Glutamatergic neuron (in vitro differentiated cells): ENCODE measurements at places on chromosomes 13 and 19.
A peak's percentile ranks its signal among the peaks of the same experiment; 100 is the strongest.

- no peak for DNase-seq
These were observed 454 bp downstream of the BLVRB start for GRCh38 chr19:40465025-40465556.

DNA sequence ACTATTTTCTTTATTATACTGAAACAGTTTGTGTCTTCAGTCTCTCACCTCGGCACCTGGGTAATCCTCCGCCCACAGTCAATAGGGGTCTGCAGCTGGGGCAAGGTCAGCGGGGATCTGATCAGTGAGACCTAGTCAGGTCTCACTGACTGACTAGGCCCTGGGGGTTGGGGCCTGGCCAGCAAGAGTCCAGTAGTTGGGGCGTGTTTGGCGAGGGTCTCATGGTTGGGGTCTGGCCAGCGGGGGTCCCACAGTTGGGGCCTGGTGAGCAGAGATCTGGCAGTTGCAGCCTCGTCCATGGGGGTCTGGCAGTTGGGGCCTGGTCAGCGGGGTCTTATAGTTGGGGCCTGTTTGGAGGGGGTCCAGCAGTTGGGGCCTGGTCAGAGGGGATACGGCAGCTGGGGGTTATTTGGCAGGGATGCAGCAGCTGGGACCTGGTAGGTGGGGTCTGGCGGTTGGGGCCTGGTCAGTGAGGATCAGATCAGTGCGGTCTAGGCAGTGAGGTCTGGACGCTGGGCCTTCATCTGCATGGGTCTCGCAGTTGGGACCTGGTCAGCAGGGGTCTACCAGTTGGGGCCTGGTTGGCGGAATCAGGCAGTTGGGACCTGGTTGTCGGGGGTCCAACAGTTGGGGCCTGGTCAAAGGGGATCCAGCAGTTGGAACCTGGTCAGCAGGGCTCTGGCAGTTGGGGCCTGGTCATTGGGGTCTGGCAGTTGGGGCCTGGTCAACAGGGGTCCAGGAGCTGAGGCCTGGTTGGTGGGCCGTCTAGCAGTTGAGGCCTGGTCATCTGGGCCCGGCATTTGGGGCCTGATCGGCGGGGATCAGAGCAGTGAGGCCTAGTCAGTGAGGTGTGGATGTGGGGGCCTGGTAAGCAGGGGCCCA is 61.1 kb upstream of the TPM4 start:
- DNase-seq: no peak

DNA sequence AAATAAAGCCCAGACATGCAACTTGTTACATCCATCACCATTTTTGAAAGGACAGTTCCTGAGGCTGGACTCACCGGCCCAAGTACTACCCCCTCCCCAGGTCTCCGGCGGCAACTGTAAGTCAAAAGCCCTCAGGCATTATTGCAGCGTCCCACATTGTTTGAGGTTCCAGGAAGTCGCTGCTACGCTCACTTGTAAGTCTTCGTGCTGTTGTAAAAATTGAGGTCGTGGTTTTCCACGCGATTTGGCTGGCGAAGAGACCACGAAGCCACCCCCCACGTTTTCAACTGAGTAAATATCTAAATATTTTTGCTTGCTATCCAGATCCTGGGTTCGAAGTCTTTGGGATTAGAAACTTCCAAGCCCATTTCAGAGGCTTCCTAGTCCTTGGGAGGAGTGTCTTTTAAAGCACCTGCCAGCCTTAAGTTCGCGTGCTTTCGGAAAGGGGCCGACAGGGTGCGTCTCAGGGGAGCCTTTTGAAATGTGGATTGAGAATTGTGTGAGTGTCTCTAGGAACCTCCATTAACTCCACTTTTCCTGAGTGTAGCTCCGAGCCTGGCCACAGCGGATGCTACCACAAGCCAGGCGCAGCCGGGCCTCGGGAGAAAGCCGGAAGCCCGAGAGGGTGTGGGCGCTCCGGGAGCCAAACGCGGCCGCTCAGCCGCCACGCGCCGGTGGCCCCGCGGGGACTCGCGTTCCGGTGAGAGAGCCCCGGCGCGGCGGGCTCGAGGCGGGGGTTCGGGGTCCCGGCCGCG is 434 bp upstream of the FNDC3A start:
- peak; percentile 17 for DNase-seq

DNA sequence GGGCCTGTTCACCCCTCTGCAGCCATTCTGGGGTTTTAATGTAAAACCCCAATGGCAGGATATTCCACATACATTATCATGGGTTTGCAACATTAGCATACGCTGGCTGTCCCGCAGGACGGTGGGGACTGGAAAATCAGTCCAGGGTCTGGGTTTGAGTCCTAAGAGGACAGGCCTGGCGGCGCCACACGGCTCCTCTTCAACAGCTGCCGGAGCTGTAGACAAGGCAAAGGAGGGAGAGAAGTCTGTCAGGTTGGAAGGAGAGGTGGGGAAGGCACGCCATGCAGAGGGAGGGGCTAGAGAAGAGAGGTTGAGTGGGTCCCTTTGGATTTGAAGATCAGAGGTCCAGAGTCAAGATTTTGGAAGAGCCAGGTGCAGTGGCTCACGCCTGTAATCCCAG is 11.9 kb downstream of the NFKBID start:
- DNase-seq: no peak

DNA sequence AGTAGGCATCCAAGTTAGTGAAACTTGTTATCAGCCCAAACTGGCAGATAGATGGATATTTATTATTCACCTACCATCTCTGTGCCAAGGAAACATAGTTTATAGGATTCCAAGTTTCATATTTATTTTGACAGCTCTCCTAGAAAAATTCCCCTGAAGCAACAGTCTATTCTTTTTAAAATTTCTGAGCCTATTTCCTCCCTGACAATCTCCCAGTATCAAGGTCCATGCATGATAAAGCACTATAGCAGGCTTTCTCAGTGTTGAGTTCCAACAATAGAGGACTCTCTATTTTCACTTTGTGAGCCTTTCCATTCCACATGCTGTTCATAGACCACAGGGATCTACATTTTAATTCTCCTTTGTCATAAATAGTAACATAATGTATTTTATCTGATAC is 312.6 kb downstream of the SLITRK6 start:
- no peak for DNase-seq

DNA sequence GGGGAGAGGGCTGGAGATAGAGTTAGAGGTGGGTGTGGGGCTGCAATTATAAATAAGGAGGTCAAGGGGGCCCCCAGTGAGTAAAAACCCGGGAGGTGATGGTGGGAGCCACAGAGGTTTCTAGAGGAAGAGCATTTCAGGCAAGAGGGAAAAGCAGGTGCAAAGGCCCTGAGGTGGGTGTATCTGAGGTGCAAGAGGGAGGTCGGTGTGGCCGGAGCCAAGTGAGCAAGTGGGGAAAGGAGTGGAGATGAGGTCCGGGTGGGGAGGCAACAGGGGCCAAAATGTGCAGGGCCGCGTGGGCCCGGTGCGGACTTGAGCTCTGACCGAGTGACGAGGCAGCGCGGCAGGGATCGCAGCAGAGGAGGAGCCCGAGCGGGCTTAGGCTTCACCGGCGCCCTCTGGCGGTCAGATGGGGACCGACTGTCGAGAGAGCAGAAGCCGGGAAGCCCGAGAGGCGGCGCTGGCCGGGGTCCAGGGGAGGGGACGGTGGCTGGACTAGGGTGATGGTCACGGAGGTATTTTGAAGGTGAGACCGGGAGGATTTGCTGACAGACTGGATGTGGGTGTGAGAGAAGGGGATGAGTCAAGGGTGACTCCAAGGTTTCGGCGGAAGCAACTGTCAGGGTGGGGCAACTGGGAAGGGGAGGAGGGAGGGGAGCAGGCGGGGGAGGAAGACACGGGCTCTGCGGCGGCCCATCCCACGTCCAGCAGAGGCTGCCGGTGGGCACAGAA is 17.7 kb upstream of the SPACA4 start:
- DNase-seq: peak; percentile 96

- DNase-seq: peak; percentile 86
These were observed 1.9 kb downstream of the PTPRS start for GRCh38 chr19:5338656-5339197.

DNA sequence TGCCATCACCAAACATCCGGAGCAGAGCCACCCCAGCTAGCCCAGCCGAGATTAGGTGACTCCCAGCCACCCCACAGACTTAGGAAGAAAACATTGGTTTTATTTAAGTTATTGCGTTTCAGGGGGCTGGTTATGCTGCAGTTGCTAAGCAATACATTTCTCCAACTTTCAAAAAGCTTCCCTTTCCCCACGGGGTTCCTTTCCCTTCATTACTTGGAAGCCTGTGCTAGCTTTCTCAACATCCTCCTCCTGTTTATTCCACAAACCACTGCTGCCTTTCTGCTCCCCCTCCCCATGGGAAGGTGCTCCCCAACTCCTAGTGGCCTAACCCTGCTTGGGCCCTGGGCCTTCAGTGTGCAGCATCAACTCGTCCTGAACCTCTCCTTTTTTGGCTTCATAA is 52.6 kb downstream of the CDADC1 start:
- no peak for DNase-seq

DNA sequence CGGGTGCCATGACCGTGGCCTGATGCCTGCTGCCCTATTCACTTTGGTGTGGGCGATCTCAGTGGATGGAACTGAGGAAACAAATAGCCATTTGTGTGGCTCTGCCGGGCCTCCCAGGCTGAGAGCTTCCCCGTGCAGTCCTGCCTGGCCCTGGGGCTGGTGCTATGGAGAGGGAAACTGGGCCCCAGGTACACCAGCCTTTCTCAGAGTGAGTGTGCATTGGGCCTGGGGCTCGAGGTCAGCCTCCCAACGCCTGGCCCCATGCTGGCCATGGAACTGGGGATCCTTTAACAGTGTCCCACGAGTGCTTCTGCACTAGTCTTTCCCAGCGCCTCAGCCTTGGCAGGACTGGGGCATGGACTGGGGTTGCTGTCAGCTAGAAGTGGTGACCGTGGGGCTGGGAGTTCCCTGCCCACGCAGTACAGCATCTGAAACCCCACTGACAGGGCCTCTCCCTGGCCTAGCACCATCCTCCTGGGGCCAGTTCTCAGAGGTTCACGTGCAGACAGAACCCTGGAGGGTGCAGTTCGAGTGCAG is 10.5 kb downstream of the PLEKHF1 start:
- DNase-seq: peak; percentile 13

DNA sequence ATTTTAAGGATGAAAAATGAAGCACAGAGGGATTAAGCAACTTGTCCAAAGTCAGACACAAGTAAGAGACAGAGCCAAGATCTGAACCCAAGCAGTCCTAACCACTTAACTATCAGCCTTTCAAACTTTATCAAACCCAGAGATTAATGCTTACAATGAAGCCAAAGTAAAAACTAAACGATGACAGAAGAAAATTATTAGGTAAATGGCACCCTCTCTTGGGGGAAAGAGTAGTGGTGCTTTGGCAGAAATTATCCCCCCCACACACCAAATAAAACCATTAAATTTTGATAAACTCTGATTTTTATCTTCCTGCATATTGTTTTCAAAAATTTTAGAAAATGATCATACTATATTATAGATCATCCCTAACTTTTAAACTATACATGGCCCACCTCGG is 329.2 kb downstream of the SLC7A1 start:
- DNase-seq: no peak

DNA sequence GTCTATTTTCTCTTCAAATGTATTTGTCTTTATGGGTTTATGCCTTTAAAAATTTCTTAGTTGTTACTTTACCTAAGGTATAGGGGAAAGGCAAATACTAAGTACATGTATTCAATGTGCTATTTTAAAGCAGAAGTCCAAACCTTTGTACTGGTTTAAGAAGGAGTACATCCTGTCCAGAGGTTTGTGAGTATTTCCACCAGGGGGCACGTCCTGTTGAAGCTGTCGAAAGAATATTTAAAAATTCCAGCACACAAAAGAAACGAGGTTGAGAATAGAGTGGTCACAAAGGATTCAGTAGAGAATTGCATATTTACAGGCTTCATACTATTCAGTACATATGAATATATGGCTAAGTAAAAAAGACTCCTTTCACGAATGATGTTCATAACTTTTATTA is 59.8 kb downstream of the URI1 start:
- no peak for DNase-seq

- no peak for DNase-seq
These were observed 8.8 kb downstream of the GIPR start for GRCh38 chr19:45676851-45677263.

DNA sequence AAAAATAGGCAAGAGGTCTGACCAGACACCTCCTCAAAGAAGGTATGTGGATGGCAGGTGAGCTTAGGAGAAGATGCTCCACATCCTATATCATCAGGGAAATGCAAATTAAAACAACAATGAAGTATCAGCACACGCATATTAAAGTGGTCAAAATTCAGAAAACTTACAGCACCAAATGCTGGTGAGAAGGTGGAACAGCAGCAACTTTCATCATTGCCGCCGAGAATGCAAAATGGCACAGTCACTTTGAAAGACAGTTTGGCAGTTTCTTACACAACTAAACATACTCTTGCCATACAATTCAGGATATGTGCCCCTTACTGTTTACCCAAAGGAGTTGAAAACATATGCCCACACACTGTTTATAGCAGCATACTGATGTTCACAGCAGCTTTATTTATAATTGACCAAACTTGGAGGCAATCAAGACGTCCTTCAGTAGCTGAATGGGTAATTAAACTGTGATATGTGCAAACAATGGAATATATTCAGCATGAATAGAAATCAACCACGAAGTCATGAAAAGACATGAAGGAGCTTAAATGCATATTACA is 22.5 kb downstream of the OR10H4 start:
- no peak for DNase-seq

- DNase-seq: no peak
These were observed 4.2 kb upstream of the ZNF486 start for GRCh38 chr19:20162821-20163220.

DNA sequence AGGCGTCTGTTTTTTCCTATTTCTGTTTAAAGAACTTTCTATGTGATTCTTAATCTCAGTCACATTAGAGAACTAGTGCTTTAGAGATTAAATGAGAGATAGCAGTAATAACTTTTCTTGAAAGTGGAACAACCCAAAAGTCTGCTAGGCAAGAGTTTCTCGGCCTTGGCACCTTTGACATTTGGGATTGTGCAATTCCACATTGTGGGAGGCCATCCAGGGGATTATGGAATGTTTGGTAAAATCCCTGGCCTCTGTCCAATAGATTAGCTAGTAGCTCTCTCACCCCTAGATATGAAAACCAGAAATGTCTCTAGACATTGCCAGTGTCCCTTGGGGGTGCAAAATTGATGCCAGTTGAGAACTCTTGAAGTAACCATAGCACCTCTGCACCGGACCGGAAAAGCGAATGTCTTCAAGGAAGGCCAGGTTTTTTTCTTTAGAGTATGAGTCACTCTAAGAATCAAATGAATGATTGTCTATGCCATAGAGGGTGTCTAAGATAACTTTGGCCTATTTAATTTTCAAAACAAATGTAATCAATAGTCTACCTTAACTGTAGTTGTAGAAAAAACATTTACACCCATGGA is 45.0 kb upstream of the IL17D start:
- DNase-seq: no peak
